Adipocyte (in vitro differentiated cells): ENCODE measurements at places on chromosomes 1 and 21.

- peak; percentile 96 for DNase-seq
Measured at GRCh38 chr1:168202941-168203654, 22.7 kb upstream of the SFT2D2 start.

DNA sequence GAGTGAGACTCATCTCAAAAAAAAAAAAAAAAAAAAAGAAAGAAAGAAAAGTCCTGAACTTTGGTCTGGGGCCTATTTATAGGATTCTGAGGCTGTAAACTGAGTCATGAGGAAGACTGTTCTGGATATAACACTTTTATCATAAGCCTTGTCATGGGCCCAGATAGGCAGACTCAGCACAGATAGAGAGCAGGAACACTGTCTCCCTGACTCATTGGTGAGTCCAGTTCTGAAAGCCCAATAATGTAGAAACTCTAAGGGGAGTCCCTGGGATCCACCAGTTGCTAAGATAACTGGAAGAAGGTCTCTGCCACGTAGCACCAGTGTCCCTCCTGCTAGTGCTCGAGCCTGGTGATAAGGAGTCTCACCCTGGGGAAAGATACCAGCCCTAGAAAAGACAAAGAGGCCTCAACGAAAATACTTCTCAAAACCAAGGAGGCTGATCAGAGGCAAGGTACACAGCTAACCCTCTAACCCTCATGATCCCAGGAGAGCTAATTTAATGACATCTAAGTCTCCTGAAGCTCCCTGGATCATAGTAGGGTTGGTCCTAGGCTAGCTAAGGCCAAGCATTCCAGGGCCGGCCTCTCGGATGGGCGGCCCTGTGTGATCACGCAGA, 43.5 kb downstream of the LPAR3 start:
- DNase-seq = no peak

- no peak for DNase-seq
Measured at GRCh38 chr1:206570529-206570928, 41.7 kb downstream of the EIF2D start.

- no peak for DNase-seq
Measured at GRCh38 chr21:36849461-36850105, 116.9 kb downstream of the HLCS start.

DNA sequence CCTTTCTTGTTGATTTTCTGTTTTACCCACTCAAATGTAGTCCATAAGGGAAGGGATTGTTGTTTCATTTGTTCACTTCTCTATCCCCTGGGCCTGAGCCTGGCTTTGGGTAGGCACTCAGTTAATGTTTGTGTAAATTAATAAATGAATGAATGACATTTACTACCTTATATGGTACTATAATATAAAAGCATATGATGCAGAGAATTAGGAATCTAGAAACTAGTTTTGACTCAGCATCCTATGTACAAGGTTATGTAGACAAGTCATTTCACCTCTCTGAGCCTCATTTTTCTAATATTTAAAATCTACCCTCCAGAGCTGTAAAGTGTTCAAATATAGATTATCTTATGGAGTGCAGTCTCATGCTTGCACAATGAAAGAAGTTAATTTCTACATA, 68.9 kb upstream of the S1PR1 start:
- no peak for DNase-seq

DNA sequence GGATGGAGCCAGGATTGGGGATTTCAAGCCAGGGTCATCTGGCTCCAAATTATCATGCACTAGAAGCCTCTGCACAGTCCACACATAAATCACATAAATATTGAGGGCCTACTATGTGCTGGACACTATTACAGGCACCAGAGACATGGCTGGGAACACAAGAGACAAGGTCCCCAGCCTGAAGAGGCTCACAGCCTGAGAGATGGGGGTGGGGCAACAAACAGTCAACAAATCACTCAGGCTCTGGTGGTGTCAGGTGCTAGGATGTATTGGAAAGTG, 41.6 kb upstream of the LAPTM5 start:
- no peak for DNase-seq

GRCh38 chr21:34360488-34361241, 3.1 kb upstream of the KCNE2 start:
- DNase-seq = no peak

GRCh38 chr1:240086726-240087125, 5.0 kb upstream of the FMN2 start:
- DNase-seq = peak; percentile 37

DNA sequence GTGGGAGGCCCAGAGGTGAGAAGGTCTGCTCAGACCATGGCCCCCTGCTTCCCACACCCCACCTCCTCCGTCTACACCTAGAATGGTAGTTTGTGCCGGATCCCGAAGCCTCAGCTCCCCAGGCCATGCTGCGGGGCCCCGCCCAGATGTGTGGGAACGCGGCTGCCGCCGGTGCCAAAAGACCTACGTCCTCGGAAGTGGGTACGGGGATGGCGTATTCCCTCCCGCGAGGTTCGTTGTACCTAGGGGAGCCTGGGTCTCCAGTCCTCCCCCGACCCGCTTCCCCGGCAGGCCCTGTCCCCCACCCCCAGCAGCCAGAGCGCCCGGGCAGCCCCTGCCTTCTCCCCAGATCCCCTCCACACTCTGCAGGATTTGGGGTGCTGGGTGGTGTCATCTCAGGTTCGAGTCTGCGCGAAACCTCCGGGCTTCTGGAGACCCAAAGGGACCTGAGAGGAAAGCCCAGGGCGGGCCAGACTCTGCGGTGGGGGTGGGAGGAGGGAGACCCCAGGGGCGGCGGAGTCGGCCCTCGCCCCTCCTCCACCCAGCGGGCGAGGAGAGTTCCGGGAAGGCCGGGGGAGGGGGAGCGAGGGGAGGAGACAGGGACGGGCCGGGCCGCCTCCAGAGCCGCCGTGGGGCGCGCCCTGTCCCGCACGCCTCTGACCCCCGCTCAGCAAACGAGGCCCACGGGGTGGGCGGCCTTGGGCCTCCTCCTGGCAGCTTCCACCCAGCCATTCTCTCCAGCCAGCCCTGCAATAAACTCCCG, 6.2 kb upstream of the PRDM16 start:
- DNase-seq = no peak

- no peak for DNase-seq
Measured at GRCh38 chr1:222189218-222189617, 358.7 kb downstream of the HHIPL2 start.

- no peak for DNase-seq
Measured at GRCh38 chr1:23816906-23817305, 8.3 kb downstream of the HMGCL start.

DNA sequence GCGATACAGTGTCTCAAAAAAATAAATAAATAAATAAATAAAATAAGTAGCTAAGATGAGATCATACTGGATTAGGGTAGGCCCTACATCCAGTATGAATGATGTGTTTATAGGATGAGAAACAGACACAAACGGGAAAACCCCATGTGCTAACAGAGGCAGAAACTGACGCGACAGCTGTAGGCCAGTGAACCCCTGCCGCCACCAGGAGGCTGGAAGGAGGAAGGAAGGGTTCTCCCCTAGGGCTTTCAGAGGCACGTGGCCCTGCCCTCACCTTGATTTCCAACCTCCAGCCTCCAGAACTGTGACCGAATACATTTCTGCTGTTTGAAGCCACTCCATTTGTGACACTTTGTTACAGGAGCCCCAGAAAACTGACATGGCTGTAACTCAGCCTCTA, 38.5 kb downstream of the CHD5 start:
- no peak for DNase-seq

- DNase-seq = peak; percentile 27
Measured at GRCh38 chr1:109786531-109787021, 22.9 kb upstream of the EPS8L3 start.

DNA sequence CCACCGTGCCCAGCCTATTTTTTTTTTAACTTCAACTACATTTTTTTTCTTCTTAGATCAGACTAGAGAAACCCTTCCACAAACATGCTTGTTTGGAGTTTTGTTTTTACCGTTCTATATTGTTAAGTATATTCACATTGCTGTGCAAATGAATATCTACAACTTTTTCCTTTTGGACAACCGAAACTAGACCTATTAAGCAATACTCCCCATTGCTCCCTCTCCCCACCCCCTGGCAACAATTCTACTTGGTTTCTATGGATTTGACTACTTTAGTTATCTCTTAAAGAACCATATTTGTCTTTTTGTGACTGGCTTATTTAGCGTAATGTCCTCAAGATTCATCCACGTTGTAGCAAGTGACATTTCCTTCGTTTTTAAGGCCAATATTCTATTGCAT, 19.1 kb downstream of the ETNK2 start:
- DNase-seq = no peak
